Activated T-helper 9 cell treated with anti-CD3 and anti-CD28 coated beads, Interleukin-2, amount 50 U/mL, for 16 hours (primary cell): ENCODE measurements at places on chromosomes 12 and 14.

- DNase-seq: no peak
Observed at GRCh38 chr14:94345344-94346064, 22.4 kb upstream of the SERPINA6 start.

DNA sequence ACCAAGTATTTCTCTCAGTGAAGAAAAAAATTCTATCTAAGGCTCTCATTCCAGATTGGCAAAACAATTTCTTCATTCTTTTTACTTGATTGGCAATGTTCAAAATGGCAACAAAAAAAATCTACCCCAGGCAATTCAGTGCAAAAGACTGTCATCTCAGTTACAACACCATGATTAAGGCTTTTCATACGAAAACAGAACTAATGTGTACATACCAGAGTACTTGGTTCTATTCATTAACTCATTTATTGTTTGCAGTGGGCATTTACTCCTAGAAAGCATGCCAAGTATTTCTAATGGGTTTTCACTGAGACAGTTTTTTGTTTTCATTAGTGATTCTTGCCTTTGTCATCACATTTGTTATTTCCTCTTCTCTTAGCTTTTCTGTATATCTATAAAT, 33.0 kb downstream of the DBX2 start:
- no peak for DNase-seq

GRCh38 chr14:80605536-80605935, 336.0 kb downstream of the CEP128 start:
- DNase-seq: no peak

GRCh38 chr14:82549306-82549990, 1015.8 kb upstream of the SEL1L start:
- DNase-seq: no peak

DNA sequence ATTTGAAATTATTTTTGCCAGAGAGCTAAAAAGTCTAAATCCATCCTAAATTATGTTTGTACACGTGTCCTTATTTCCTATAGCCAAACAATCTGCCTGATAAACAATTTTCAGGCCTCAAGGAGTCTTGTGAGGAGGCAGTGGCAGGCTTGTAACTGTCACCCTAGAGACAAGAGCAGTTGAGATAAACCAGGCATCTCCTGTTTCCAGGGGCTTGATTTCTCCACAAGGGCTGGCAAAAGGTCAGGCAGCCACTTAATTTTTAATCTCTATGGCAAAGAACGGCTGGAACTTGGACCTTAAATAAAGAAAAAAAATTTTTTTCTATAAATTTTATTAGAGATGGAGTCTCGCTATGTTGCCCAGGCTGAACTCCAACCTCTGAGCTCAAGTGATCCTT, 15.5 kb downstream of the PKP2 start:
- DNase-seq: no peak

DNA sequence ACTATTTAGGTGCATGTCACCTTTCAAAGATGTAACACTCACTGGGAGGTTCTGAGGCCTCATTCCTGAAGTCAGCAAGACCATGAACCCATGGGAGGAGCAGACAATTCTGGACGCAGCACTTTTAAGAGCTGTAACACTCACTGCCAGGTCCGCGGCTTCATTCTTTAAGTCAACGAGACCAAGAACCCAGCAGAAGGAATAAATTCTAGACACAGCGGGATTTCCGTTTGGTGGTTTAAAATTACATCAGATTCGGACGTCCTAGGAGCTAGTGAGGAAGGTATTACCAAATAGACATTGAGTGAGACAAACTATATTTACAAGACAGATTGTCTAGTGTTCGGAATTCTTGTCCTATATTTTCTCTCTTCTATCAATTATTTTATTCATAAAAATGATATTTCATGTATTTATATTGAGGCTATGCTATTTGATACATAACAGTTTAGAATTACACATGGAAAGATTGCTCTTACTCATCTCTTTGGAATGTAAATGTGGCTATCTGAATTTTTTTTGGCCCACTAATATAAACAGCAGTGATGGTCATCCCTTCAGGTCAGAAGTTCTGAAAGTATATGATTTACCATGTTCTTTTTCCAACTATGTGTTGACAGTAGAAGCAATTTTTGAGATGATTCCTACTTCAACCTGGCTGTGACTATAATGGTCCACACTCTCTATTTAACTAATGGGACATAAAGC, 1973.0 kb upstream of the FLRT2 start:
- DNase-seq: no peak

- DNase-seq: no peak
Observed at GRCh38 chr12:61137677-61138414, 1122.4 kb upstream of the USP15 start.

DNA sequence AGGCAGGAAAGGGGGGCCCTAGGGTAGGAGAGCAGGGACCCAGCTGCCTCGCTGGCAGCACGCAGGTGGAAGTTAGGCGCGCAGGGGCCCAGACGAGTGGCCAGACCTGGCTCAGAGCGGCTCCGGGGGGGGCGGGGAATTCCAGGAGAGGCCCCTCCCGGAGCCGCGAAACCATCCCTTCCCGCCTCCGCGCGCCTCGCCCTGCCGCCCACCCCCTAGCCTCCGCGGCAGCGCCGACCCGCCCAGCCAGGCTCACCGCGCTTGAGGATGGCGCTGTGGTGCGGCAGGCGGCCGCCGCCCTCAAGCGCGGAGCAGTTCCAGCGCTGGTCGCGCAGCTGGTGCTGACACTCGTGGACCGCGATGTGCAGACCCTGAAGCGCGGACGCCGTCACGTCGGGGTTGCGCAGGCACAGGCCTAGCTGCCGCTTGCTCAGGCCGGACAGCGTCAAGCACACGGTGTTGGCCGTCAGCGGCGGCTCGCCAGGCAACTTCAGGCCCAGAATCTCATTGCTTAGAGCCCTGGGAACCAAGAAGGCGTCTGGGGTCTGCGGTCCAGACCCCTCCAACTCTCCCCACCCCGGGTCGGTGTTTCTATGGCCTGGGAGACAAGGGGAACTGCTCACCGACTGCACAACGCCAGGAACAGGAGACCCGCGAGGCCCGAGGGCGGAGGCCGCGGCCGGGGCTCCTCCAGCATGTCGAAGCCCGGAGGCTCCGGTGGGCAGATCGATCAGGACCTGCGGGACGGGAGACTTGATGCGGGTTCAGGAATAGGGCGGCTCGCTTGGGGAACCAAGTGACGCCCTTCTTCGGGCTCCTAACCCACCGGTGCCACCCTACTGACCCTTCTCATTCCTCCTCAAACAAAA, 1.5 kb downstream of the WNT10B start:
- no peak for DNase-seq

DNA sequence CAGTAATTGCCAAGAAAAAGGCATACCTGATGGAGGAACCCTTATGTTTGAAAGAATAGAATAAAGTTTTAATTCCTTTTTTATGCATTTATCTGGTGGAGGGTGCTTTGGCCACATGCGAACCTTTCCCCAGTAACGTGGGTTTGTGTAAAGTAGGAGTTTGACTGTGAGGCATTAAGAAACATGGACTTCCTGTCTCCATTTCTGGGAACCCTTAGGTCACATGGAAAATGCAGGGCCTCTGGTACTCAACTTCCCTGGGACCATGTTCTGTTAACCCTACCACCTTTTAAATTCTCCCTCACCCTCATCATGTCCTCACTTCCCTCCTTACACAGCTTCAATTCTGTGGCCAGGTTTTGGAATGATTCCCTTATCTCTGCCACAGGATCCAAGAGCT, 80.3 kb downstream of the PPM1A start:
- no peak for DNase-seq

DNA sequence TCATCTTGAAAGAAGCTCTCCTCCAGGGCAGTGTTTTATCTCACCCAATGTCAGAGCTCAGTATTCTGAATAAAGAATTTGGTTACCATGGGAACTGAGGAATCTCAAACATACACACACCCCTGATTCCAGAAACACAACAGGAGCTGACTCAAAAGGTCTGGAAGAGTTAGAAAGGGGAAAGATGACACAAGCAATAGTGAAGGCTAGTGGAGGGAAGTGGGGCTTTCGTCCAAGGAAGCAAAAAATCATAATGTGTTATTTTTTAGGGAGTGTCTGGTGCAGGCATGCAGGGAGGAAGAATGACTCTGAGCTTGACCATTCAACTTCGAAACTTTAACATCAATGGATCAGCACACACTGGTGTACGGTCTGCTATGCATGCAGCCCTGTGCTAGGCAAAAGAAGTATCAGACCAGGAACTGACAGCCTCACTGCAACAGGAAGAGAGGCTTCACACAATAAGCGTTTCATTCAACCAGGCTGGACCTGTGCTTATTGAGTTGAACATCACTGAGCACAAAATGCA, 20.3 kb downstream of the HEBP1 start:
- no peak for DNase-seq

DNA sequence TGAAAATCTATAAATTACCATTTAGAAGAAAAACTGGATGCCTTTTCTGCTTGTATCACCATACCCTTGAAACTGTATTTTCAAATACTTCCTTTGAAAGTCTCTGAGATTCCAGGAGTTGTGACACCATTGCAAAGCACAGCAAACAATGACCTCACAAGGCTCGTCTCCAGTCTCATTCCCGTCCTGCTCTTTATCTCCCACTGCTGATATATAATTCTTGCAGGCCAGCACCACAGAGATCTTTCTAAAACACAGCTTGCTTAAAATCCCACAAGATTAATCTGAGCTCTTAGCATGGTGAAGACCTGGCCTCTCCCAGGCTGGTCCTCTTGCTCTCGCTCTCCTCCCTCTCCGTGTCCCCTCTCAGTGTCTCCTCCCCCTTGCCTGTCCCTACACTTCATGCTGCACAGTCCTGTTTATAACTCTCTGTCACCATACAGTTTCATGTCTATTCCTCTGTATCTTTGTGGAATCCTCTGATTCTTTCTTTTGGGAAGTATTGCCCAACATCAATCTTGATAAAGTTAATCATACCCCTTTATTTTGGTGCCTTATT, 51.8 kb downstream of the ZFYVE21 start:
- DNase-seq: no peak
